Daoy (cell line): ENCODE measurements at places on chromosomes 4 and X.

DNA sequence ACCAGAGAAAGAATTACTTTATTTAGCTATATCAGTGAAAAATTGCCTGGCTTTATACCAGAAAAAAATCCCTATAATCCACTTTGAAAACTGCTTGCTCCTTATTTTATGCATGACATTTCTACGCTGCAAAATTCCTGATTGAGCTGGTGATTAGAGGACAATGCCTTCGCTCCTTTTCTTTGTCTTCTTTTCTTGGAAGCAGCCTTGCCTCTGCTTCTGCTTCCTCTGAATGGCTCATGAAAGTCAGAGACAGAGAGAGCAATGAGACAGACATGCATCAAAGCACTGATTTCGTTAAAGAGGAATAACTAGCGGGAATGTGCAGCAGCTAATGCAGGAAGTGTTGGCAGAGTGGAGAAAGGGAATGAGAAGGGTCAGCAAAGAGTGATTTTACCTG is 294.3 kb upstream of the IGFBP7 start:
- DNase-seq: no peak

GRCh38 chr4:141713771-141714445 is 77.5 kb downstream of the IL15 start:
- peak; percentile 54 for DNase-seq

GRCh38 chrX:47170861-47171692 is 22.6 kb upstream of the UBA1 start:
- no peak for DNase-seq

GRCh38 chrX:10636337-10636736 is 16.0 kb upstream of the MID1 start:
- DNase-seq: peak; percentile 62

GRCh38 chr4:175935016-175935661 is 123.1 kb upstream of the GPM6A start:
- no peak for DNase-seq

GRCh38 chr4:95469617-95470016 is 79.2 kb downstream of the UNC5C start:
- no peak for DNase-seq
